ENCODE measurements at places on chromosomes 6 and 20. TPM values are rescaled to one million over a fixed set of nuclear protein-coding genes. Genes with fewer than 3 reads are reported as not detected.

GRCh38 chr6:12717356-12717755 is 789 bp downstream of the PHACTR1 start:
- peak; percentile 13 for DNase-seq

DNA sequence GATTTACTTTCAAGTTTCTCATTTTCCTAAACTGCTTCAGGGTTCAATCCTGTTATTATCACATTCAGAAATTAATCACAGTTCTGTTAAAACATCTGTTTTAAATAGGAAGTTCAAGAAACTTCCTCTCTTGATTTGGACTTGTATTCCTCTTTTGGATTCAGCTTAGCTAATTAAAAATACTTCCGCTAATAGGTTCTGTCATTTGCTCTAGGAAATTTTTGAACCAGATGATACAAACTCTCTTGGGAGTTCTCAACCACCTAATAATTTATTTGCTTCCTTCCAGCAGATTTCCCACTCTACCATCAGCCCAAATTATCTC is 15.9 kb upstream of the TMEM30A start:
- DNase-seq: no peak

GRCh38 chr20:35953387-35954199 is 709 bp downstream of the SCAND1 start:
- DNase-seq: peak; percentile 72

- no peak for DNase-seq
Observed at GRCh38 chr6:70164556-70164955, 138.3 kb downstream of the COL9A1 start.

DNA sequence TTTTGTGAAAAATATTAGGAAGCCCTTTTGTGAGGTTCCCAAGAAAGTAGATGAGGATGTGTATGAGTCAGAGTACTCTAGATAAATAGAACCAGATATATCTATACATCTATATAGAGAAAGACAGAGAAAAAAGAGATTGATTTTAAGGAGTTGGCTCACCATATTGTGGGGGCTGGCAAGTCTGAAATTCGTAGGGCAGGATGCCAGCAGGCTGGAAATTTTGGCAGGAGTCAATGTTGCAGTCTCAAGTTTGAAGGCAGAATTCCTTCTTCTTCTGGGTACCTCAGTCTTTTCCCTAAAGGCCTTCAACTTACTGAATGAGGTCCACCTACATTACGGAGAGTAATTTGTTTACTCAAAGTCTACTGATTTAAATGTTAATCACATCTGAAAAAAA is 65.3 kb upstream of the SAMD3 start:
- no peak for DNase-seq

- no peak for DNase-seq
Observed at GRCh38 chr6:130593200-130593599, 227.4 kb downstream of the TMEM200A start.

- DNase-seq: no peak
Observed at GRCh38 chr20:36658300-36658699, 12.3 kb upstream of the SLA2 start.

- DNase-seq: no peak
Observed at GRCh38 chr20:35972462-35972861, 4.1 kb downstream of the CNBD2 start.

DNA sequence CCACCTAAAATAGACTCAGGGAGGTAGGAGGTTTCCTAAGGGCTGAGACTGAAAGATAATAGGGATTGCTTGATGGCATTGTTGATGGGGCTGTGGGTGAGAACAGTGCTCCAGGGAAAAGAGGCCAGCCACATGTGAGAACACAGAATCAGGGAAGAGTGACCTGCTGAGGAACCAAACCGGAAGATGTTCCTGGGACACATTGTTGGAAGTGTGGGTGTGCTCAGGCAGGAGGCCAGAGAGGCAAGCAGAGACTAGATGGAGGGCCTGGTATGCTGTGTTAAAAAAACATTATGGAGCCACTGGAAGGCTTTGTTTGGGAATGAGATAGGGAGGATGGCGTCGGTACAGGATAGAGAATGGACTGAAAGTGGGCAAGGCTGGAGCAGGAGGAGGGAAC is 23.3 kb downstream of the RNF144B start:
- no peak for DNase-seq

- DNase-seq: no peak
Observed at GRCh38 chr20:18304618-18305017, 16.3 kb downstream of the ZNF133 start.

- no peak for DNase-seq
Observed at GRCh38 chr6:103819509-103819908, 1040.2 kb downstream of the HACE1 start.

- DNase-seq: no peak
Observed at GRCh38 chr6:73258721-73259120, 4.3 kb downstream of the KHDC1 start.

GRCh38 chr6:75926293-75927168 is 145.9 kb downstream of the IMPG1 start:
- no peak for DNase-seq

DNA sequence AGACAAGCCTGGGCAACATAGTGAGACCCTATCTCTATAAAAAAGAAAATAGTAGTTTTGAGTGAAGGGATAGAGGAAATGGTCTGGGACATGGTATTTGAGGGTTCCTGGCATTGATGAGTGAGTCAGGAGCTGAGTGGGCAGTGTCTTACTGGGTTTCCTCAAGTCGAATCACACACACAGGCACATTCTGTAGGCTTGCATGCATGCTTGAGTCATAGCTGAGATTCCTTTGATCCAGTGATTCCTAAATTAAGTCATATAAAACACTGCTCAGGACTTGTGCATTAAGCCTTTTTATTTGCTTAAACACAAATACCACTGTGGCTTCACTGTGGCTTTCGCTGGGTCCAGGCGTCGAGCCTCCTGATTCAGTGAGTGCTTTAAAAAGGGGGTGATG is 71.8 kb upstream of the TMEM181 start:
- no peak for DNase-seq

DNA sequence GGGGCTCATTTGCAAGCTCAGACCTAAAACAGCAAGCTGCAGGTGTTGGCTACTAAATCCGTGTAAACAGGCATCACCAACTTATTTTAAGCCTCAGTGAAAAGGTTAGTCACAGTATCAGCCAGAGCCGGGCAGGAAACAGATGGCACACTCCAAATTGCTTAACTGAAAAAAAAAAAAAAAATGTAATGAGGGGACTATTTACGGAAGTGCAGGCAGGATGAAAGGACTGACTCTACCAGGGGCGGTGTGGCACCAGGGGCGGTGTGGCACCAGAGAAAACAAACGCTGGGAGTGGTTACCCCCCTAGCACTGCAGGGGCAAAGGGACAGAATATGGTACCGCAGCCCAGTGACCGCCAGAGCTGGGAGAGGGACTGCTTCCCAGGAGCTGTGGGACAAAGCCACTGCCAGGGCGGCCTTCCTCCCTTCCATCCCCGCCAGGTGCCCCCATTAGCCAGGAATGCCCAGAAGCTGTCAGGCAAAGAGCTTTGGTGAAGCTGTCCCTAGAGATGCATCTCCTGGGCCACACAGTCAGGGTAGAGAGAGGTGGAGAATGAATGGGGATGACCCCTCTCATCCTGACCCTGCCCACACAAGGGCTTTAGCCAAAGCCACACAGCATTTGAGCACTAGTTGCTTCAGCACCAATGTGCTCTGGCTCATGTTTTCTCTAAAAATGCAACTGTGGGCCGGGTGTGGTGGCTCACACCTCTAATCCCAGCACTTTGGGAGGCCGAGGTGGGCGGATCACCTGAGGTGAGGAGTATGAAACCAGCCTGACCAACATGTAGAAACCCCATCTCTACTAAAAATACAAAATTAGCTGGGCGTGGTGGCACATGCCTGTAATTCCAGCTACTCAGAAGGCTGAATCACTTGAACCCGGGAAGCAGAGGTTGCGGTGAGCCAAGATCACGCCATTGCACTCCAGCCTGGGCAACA is 39.6 kb upstream of the GFOD1 start:
- DNase-seq: peak; percentile 92

DNA sequence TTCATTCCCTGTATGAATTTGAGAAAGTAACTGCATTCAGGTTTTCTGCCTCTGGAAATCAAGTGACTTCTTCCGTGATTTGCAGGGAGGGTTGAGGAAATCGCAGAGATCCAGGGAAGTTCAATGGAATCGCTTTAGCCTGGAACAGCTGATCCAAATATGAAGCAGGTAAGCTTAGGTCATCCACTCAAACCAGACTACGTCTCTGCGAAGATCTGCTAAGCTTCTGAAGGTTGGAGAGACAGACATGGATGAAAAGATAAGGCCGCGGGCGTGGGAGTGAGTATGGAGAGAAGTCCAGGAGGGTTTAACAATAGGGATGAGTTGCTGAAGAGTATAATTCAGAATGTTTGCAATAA is 34.2 kb upstream of the BTN3A2 start:
- DNase-seq: no peak

- no peak for DNase-seq
Observed at GRCh38 chr6:36075656-36076055, 48.0 kb downstream of the MAPK14 start.

DNA sequence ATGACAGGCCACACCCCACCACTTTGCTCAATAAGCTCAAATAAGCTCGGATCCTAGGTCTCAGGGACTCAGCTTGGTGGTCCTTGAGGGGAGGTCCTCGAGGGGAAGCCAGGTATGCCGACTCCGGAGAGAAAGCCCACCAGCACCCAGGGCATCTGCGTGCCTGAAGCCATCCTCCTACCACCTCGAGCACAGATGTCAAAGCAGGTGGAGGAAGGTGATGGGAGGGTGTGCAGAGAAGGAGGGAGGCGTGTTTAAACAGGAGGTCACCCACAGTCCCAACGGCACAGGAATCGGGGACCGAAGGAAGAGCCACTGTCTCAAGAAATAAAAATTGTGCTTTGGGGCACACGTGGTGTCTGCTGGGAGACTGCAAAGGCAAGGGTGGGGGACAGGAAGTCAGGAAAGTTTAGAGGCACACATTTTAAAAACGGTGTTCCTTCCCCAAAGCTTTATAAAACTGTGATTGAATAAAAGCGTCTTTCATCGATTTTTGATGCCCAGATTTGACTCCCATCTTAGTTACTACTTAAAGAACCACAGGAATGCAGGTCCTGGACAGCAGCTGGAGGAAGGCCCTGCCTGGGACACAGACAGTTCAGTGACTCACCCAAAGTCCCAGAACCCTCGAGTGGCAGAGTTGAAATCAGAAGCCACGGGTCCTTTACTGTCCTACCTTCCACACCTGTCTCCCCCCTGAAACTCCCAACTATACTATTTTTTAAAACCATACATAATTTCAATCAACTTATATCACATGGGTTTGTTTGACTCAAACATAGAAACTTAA is 221.0 kb upstream of the PDE10A start:
- DNase-seq: no peak

DNA sequence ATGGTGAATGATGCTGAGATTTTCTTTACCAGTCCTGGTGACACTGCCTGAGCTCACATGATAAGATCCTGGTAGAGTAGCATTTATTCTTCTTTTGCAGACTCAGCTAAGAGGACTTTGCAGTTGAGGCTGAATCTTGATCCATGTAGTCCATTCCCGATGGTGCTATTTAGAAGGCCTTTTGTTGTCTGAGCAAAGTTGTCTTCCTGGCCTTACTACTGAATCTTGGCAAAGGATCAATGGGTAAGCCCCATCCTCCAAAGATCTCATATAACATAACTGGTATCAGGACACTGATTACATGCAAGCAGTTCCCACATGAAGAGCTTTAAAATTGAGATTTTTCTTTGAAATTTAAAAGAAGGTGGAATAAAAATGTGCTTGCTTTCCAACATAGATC is 291.6 kb downstream of the SOX4 start:
- DNase-seq: peak; percentile 42

GRCh38 chr6:161027385-161027784 is 35.8 kb downstream of the MAP3K4 start:
- DNase-seq: no peak

DNA sequence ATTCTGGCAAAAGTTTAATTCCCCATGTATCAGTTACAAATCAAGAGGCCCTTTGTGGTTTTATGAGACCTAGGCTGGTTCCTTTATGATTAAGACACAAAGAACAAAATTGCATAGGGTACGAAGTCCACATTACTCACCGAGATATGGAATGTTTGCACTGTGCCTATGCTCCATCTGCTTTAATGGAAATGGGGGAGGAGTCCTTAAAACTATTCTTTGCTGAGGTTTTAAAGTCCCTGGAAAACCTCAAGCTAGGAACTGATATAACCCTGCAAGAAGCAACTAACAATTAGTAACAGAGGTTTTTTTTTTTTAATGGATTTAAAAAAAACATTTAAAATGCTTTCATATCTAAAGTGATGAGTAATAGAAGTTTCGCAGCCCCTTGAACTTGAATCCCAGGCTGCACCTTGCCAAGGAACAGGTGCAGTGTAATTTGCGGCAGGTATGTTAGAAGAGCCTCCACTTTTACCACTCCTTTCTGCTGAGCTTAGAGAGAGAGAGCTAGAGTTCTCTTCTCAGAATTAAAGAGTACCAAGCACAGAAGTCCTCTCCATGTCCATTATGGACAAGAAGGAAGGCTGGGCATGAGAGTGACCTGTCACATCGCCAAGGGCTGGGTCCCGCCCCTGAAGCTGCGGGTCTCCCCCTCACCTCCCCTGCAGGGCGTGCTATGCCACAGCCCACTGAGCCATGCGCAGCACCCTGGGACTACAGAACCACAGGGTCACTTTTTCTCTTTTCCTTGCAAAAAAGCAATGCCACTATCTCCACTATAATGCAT is 2.3 kb downstream of the SERPINB1 start:
- no peak for DNase-seq

DNA sequence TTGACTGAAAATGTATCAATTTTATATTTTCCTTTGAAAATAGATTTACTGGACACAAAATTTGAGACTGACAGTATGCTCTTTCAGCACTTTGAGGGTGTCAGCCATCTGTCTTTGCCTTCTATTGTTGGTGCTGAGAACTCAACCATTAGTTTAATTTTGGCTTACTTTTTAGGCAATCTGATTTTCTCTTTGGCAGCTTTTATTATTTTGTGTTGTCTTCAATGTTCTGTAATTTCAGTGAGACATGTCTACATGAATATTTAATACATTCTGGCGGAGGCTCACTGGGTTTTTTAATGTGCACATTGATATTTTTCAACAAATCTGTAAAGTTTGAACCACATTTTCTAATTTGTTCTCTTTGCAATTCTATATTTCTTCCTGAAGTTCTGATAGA is 648.6 kb downstream of the C6orf118 start:
- no peak for DNase-seq

DNA sequence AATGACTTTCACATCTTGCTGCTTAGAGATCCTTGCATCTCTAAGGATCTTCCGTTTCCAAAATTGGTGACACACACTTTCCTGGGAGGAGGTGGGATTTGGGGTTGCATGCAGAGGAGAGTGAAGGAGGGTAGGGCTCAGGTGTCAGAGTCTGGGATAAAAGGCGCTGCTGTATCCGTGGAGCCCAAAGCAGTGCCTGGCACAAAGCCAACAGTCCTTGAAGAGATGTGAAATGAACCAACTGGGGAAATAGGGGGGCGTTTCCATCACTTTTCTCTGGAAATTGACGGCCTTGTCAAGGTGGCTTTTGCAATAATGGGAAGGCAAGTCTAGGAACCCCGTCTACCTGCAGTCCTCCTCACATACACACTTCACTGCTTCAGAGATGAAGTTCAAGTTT is 59.5 kb upstream of the NELFCD start:
- DNase-seq: no peak

GRCh38 chr6:168929871-168930450 is 323.7 kb downstream of the THBS2 start:
- no peak for DNase-seq

The OOEP gene
- under 0.01 TPM for total RNA-seq

The SLC26A8 gene
- total RNA-seq: not detected

The PACRG gene
- total RNA-seq: 0.20 TPM

The TRIM26 gene
- 24.2 TPM for total RNA-seq

The CCN2 gene
- total RNA-seq: 265 TPM

The MEI4 gene
- total RNA-seq: not detected

The KIF25 gene
- total RNA-seq: under 0.01 TPM

The PNLDC1 gene
- not detected for total RNA-seq

The SIRPB2 gene
- 0.20 TPM for total RNA-seq

The ADGRF1 gene
- not detected for total RNA-seq

The OR2H2 gene
- not detected for total RNA-seq
